Activated naive CD8-positive, alpha-beta T cell treated with anti-CD3 and anti-CD28 coated beads, Interleukin-2, amount 50 U/mL, for 24 hours (primary cell): ENCODE measurements at places on chromosomes 2 and 18.

DNA sequence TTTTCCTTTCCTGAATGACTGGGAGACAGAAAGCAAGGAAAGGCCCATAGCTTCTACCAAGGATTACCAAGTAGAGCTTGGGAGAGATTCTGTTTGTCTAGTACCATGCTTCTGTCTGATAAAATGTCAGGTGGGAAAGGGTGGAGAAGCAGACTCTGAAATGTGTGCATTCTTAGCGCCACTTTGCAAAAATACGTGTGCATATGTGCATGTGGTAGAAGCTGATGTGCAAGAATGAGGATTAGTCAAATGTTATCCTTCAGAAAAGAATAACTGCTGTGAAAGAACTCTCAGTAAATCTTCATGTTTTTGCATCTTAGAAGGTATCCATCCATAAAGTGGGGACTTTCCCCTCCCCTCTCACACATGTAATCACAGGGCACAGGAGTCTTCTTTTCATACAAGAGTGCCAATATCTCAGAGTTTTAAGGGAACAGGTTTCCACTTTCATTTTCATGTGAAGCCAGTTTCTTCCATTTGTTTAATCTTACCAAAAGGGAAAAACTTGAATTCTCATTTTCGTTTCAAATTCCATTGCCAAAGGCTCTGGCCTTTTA, 15.4 kb upstream of the DGKD start:
- DNase-seq: no peak

DNA sequence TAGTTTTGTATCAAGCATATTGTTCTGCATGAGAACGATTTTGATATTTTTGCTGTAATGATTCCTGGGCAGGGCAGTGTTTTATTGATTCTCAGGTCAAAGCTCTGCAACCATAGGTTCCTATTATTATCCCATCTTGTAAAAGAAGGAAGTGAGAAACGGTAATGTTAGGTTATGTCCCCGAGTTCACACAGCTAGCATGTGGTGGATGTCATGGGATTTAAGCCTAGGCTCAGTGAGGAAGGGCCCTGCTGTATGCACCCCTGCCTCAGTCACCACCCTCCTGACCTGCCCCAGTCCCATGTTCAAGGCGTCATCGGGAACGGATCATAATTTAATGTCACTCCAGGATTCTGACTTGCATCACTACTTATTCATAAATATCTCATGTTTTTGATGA, 10.7 kb downstream of the ACP1 start:
- DNase-seq: no peak

DNA sequence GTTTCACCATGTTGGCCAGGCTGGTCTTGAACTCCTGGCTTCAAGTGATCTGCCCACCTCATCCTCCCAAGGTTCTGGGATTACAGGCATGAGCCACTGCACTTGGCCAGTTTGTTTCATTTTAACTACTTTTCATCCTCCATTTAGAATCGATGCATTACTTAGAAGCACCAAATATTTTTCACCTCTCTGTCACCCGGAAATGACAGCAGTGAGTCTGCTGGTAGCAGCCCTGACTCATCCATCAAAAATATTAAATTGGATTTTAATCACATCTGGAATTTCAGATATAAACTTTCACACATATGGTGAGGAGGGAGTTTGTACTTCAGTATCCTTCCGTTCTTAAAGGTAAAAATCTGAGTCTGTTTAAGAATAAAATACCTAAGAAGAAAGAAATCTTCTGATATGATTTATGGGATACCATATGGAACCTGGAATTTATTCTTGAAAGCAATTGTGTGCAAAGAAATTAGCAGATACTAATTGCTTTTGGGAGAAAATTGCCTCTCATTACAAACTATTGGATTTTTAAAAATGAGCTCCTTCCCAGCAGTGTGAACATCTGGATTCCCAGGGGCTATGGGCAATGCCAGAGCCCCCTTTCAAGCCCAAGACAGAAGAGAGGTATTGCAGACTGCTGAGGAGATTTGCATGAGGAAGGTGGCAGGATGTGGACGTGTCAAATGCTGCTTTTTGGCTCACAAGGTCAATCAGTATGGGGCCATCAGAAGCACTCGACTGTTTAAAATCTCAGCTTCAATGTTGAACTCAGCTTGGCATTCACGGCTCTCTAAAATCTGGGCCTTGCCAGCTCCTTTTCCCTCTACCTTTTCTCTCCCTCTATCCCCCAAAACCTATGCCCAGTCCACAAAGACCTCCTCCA, 279.5 kb upstream of the SIX2 start:
- DNase-seq: no peak

- DNase-seq: no peak
Observed at GRCh38 chr2:9741110-9741509, 102.2 kb upstream of the TAF1B start.

DNA sequence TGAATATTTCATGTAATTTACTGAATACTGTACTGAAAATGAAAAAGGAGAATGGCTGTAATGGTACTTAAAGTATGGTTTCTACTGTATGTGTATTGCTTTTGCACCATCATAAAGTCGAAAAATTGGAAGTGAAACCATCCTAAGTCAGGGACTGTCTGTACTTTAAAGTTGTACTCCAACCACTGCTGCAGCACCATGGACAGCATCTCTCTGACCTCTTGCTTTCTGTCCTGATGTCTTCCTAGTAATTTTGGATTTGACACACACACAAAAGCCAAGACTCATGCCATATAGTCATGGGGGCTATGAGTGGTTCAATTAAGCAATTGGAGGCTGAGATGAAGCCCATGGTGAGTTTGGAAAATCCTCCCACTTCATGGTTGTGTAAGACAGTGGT, 256.3 kb upstream of the PKDCC start:
- no peak for DNase-seq

DNA sequence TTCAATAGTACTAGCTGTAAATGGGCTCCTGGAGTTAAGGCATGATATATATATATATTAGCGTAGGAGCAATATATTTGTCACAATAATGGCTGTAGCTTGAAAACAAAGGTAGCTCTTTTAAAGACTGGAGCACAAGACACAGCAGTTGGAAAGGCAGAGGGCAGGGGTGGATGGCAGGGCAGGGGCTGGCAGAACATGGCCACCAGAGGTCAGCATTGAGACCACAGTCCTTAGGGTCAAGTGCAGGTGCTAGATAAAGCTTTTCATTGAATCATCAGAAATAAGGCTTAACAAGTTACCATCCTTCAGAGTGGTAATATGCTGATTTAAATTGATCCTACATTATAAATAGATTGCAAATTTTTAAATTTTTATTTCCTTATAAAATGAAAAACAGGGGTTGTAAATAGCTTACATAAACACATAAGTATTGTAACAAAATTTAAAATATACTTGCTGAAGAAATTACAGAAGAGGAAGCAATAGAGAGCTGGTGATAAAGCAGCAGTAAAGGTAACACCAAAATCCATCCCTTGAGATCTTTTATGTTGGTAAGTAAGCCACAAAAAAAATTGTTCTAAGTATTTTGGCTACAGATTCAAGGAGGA, 161.2 kb upstream of the PIEZO2 start:
- peak; percentile 44 for DNase-seq

DNA sequence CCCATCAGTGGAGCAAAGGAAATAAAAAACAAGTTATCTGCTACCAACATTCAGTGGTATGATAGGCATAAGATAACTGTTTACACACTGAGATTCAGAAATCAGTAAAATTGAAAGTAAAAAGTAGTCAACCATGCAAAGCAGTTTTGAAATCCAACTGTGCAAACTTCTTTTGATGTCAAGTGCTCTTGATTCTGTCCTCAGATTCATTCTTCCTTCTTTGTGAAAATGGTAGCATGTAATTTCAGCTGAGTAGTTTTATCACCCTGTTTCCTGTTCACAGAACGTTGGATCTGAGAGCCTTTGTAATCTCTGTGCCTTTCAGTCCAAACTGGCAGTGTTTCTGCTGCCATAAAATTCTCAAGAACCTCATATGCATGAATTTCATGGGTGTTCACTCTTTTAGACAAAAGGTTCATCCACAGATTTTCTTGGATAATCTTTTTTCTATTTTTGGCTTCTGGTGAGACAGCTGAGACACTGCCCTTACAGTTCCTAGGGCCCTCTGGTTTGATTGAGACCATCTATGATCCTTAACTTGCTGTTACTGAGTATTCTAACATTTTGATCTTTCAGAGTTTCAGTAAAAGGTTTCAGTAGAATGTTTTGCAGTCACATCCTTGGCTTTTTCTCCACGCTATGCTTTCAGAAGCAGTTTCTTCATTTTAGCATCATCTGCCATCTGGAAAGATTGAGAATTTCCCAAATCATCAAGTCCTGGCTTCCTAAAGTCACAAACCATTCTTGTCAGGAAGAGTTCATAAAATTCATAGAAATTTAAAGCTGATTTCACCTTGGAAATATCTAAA, 272.3 kb upstream of the EPHA4 start:
- no peak for DNase-seq
